ACHN (cell line): ENCODE measurements at places on chromosomes 6 and 20.
A peak's percentile ranks its signal among the peaks of the same experiment; 100 is the strongest.

GRCh38 chr20:34403908-34404307 is 40.8 kb downstream of the ITCH start:
- no peak for DNase-seq

DNA sequence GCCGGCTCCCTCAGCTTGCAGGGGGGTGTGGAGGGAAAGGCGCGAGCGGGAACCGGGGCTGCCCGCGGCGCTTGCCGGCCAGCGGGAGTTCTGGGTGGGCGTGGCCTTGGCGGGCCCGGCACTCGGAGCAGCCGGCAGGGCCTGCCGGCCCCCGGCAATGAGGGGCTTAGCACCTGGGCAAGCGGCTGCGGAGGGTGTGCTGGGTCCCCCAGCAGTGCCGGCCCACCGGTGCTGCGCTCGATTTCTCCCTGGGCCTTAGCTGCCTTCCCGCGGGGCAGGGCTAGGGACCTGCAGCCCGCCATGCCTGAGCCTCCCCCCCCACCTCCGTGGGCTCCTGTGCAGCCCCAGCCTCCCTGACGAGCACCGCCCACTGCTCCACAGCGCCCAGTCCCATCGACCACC is 514.5 kb upstream of the GJE1 start:
- no peak for DNase-seq

DNA sequence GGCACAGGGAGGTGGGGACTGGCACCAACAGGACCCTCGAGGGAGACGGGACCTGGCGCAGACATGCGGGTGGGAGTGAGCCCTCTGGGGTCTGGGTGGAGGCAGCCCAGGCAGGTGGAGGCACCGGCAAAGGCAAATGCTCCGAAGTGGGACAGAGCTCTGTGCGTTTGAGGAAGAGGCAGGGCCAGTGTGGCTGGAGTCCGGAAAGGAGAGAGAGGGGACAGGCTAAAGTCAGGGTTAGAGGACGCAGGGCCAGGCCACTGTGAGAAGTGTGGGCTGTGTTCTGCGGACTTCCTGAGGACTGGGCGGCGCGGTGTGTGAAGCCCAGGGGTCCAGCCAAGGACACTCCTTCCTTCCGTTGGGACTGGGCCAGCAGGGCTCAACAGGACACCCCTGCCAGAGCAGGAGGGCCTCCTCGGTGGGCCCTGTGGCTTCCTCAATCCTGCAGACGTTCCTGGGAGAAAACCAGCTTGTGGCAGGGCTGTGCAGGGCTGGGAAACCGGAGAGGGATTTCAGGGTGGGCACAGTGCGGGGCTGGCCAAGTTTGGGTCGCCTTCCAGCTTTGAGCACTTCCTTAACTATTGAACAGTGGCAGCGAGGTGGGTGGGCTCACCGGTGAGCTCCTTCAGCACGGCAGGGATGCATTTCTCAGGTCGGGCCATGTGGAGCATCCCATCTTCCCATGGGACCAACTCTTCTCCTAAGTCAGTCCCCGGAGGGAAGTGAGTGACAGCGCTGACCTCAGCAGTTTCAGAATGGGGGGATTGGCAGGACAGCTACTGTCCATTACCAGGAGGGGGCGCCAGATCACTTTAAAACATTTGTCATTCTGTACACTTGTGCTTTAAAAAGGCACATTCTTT is 22.5 kb downstream of the MOCS3 start:
- DNase-seq, result peak; percentile 66

DNA sequence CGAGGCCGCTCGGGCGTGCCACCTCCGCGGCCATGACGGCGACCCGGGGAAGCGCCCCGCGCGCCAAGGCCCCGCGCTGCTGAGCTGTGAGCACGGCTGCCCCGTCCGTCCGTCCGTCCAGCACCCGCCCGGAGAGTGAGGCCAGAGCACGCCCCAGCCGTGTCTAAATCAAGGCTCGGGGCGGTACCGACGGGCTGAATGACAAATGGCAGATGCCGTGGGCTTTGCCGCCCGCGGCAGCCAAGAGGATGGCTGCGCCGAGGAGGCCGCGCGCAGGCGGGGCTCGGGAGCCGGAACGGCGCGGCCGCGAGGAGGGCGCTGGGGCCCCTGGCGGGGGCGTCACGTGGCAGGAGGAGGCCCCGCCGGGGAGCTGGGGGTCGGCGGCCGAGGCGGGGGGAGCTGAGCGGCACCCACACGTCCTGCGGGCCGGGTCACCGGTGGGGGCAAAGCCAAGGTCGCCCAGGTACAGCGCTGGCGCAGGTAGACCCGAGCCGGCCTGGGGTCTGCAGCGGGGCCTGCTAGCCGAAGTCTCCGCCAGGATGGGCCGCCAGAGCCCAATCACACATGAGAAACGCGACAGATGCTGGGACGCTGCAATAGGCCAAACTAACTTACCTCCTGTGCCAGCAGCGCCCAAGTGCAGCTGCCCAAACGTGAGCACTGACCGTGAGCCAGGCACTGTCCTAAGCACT is at the start of gene PLAGL1:
Gene PLAGL1, minus strand, starts transcription at position 140 of the 692 bp plus-strand sequence. CDS start 60,123 bp downstream, outside the sequence.
- DNase-seq, result no peak

DNA sequence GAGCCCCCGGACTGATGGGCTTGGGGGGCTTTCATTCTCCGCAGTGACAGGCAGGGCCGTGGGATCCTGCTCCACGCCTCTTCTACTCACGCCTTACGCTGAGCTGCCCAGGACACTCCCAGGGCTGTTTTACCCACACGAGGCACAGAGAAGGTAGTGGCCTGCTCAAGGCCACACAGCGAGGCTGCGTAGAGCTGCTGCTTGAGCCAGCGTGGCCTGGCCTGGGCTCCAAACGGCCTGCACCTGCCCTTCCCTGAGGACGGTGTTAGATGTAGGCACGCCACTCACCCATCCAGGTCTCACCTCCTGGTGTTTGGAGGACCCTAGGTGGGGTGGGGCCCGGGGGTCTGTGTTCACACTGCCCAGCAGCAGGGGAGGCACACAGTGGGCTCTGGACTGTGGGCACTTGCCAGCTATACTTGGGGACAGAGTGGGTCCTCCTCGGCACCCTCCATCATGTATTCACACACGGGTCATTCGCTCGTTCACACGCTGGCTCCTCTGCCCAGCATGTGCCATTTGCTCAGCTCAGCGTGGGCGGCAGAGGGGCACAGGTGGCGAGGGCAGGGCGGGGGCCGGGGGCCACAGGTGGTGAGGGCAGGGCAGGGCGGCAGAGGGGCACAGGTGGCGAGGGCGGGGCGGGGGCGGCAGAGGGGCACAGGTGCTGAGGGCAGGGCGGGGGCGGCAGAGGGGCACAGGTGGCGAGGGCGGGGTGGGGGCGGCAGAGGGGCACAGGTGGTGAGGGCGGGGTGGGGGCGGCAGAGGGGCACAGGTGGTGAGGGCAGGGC is 18.4 kb upstream of the RBBP8NL start:
- no peak for DNase-seq
